Muscle of leg (tissue), 16 donors: ENCODE measurements at places on chromosomes 16 and 17.

GRCh38 chr16:64919929-64920607 is 201.8 kb downstream of the CDH11 start:
- H3K27me3 ChIP-seq, result no peaks in the 10 kb centered on the region
- H3K4me1 ChIP-seq, result no peaks in the 10 kb centered on the region
- no peak overlapping the region for H3K27ac ChIP-seq
- H3K36me3 ChIP-seq, result no peaks in the 10 kb centered on the region
- no peak overlapping the region for H3K4me3 ChIP-seq

DNA sequence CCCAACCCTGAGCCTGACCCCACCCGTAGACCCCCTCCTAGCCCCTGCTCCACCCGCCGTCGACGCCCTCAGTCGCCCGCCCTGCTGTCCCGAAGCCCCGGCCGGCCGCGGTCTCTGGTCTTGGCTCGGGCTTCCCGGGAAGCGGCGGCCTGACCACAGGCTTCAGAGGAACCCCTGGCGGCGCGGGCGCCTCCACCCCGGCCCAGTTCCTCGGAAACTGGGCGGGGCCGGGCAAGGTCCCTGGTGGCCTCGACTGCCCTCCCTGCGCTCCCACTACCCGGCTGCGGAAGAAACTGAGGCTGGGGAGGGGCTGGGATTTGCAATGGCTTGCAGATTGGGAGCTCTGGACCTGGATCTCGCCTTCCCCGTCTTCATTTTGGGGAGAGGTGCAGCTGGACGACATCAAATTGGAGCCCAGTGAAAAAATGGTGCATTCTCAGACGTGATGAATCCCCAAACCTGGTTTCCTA is 692 bp upstream of the SOCS1 start:
- peaks cover 3% of the 10 kb centered on the region for H3K36me3 ChIP-seq
- H3K27ac ChIP-seq, result peak overlapping the region; percentile 96
- DNase-seq, result peak; percentile 73

- no peak overlapping the region for H3K27ac ChIP-seq
- DNase-seq, result no peak
- no peaks in the 10 kb centered on the region for H3K36me3 ChIP-seq
- no peaks in the 10 kb centered on the region for H3K4me1 ChIP-seq
Observed at GRCh38 chr16:85860413-85861094, 38.4 kb upstream of the IRF8 start.

GRCh38 chr16:85728879-85729278 is 22.0 kb downstream of the C16orf74 start:
- no peak for DNase-seq
- H3K27ac ChIP-seq, result no peak overlapping the region
- H3K4me1 ChIP-seq, result peaks cover 7% of the 10 kb centered on the region

DNA sequence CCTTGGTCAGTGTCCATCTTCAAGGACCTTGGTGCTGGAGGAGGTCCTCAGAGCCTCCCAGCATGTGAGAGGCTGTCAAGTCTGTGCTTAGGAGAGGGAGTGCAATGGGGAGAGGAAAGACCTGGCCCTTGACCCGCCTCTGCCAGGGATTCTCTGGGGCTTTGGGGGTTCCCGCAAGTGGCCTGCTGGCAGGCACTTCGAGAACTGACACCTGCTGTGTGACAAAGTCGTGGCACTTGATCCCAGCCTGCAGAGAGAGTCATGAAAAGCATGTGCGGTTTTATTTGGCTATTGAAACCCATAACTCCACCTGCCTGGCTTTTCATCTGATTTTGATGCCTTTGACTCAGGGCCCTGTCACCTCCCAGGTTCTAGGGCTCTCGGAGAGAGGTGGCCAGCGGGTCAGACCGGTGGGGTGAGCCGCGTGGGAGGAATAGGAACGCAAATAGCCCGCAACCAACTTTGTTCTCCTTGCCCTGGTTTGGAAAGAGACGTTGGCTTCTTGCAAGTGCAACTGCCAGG is 42.8 kb upstream of the GSE1 start:
- DNase-seq, result no peak
- no peaks in the 10 kb centered on the region for H3K36me3 ChIP-seq
- H3K27ac ChIP-seq, result peak overlapping the region; percentile 21
- no peak overlapping the region for H3K4me3 ChIP-seq
- H3K4me1 ChIP-seq, result peaks cover 64% of the 10 kb centered on the region

DNA sequence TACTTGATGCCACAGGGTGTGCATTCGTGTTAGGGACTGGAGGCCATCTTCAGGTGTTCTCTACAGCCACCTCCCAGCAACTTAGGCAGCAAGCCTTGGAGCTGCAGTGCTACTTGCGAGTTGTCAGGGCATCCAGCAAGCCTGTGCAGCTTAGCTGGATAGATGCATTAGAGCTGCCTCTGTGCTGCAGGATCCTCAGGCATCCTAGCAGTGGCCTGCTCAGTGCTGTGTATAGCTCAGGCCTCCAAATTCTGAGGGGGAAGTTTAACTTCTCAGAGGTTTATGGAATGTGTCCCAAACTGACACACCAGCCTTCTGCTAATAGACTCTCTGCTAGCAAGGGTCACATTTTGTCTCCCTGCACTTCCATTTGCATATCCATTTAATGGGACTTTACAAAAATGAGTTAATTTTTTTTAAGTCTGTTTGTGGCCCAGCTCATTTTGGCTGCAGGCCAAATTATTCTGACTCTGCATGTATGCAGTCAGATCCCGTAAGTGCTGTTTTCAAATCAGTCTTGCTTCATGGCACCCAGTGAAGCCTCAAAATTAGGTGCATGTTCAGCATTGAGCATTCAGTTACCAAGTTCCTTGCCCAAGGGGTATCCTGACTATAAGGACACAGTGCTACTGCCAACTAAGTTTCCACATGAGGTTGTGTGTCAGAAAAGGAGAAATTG is 6.8 kb downstream of the GABARAPL2 start:
- DNase-seq, result no peak
- no peaks in the 10 kb centered on the region for H3K4me1 ChIP-seq
- H3K27ac ChIP-seq, result no peak overlapping the region
- H3K4me3 ChIP-seq, result no peak overlapping the region
- H3K36me3 ChIP-seq, result peaks cover 92% of the 10 kb centered on the region

GRCh38 chr17:2186937-2187336 is 116.6 kb downstream of the SMG6 start:
- H3K27me3 ChIP-seq, result no peaks in the 10 kb centered on the region
- peaks cover 40% of the 10 kb centered on the region for H3K4me1 ChIP-seq
- no peak overlapping the region for H3K4me3 ChIP-seq
- peak overlapping the region; percentile 29 for H3K27ac ChIP-seq
- DNase-seq, result no peak

DNA sequence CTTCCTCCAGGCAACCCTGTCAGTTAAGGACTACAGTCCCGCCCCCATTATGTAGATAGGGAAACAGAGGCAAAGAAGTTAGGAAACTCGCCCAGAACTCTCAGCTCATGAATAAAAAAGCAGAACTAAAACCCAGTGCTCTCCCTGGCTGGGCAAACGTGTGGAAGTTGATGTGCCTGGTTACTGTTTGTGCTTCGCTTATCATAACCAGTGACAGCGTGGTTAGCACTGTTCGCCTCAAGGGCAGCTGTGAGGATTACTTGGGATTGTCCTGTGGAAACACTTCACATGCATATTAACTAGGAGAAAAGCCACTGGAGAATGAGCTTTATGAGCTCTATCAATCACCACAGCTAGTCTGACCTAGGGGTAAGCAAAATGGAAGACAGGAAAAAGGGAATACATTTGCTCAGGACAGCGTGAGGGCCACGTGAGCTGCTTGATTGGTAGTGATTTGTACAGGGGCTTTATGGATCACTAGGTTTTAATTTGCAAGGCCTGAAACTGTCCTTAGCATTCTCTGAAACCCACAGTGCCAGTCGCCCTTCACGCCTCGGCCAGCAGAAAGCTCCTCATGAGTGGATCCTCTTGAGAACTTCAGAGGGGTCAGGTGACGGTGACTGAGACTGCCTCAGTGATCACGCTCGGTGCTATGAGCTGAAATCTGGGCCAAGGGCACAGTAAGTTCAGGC is 19.9 kb downstream of the CYB5D2 start:
- H3K4me1 ChIP-seq, result no peaks in the 10 kb centered on the region
- peak; percentile 30 for DNase-seq
- peaks cover 46% of the 10 kb centered on the region for H3K36me3 ChIP-seq
- H3K27ac ChIP-seq, result no peak overlapping the region

- peak overlapping the region; percentile 86 for H3K27ac ChIP-seq
- peaks cover 30% of the 10 kb centered on the region for H3K36me3 ChIP-seq
- peak overlapping the region; percentile 66 for H3K4me3 ChIP-seq
- peaks cover 4% of the 10 kb centered on the region for H3K27me3 ChIP-seq
- peaks cover 26% of the 10 kb centered on the region for H3K4me1 ChIP-seq
- DNase-seq, result no peak
Observed at GRCh38 chr16:2204416-2205103, 694 bp upstream of the MLST8 start.

- no peak overlapping the region for H3K4me3 ChIP-seq
- DNase-seq, result no peak
- H3K4me1 ChIP-seq, result no peaks in the 10 kb centered on the region
- H3K27ac ChIP-seq, result no peak overlapping the region
- no peaks in the 10 kb centered on the region for H3K27me3 ChIP-seq
- no peaks in the 10 kb centered on the region for H3K36me3 ChIP-seq
Observed at GRCh38 chr16:17568239-17568638, 97.5 kb upstream of the XYLT1 start.

DNA sequence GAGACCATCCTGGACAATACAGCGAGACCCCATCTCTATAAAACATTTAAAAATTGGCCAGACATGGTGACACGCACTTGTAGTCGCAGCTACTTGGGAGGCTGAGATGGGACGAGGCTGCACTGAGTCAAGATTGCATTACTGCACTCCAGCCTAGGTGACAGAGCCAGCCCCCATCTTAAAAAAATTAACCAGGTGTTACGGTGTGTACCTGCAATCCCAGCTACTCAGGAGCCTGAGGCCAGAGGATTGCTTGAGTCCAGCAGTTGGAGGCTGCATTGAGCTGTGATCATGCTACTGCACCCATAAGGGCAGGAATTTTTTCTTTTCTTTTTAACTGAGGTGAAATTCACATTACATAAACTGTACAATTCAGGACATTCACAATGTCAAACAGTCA is 16.9 kb upstream of the TMC7 start:
- no peaks in the 10 kb centered on the region for H3K36me3 ChIP-seq
- H3K27me3 ChIP-seq, result no peaks in the 10 kb centered on the region
- DNase-seq, result no peak
- H3K27ac ChIP-seq, result no peak overlapping the region
- H3K4me3 ChIP-seq, result no peak overlapping the region

GRCh38 chr16:54334208-54334607 is 47.6 kb upstream of the IRX3 start:
- H3K36me3 ChIP-seq, result no peaks in the 10 kb centered on the region
- no peak for DNase-seq
- H3K27ac ChIP-seq, result no peak overlapping the region
- peaks cover 6% of the 10 kb centered on the region for H3K27me3 ChIP-seq

DNA sequence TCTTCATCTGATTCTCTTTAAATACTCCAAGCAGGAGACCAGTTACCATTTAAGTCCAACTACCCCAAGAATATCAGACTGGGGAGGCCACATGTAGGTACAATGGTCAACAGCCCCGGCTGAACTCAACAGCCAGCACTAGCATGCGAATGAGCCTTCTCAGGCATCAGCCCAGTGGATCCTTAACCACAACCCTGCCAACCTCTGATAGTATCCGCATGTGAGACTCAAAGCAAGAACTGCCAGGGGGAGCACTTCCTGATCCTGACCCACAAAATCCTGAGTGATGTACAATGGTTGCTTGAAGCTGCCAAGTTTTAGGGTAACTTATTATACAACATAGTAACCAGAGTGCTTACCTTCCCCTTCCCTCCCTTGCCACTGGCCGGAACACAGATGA is 4.0 kb downstream of the PYY start:
- H3K4me3 ChIP-seq, result no peak overlapping the region
- peaks cover 55% of the 10 kb centered on the region for H3K27me3 ChIP-seq
- H3K4me1 ChIP-seq, result peaks cover 12% of the 10 kb centered on the region
- no peak overlapping the region for H3K27ac ChIP-seq

- H3K4me1 ChIP-seq, result peaks cover 29% of the 10 kb centered on the region
- H3K27ac ChIP-seq, result no peak overlapping the region
- peak; percentile 57 for DNase-seq
- no peaks in the 10 kb centered on the region for H3K27me3 ChIP-seq
- no peaks in the 10 kb centered on the region for H3K36me3 ChIP-seq
- H3K4me3 ChIP-seq, result no peak overlapping the region
Observed at GRCh38 chr16:16075488-16076422, 126.3 kb downstream of the ABCC1 start.

DNA sequence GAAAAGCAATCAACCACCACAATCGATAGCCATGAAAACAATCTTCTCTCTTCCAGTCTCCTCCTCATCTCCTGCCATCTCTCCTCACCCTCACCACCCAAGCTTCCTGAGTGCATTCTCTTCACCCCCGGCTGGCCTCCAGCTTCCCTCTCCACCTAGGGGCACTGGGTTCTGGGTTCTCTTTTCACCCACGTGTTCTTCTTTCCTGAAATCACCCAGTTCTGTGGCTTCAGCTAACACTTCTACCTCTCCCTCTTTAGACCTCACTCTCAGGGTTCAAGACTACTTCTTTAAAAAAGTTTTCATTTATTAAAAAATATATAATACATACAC is 8.2 kb downstream of the ITGAM start:
- H3K27ac ChIP-seq, result no peak overlapping the region
- H3K36me3 ChIP-seq, result no peaks in the 10 kb centered on the region
- H3K4me3 ChIP-seq, result no peak overlapping the region

DNA sequence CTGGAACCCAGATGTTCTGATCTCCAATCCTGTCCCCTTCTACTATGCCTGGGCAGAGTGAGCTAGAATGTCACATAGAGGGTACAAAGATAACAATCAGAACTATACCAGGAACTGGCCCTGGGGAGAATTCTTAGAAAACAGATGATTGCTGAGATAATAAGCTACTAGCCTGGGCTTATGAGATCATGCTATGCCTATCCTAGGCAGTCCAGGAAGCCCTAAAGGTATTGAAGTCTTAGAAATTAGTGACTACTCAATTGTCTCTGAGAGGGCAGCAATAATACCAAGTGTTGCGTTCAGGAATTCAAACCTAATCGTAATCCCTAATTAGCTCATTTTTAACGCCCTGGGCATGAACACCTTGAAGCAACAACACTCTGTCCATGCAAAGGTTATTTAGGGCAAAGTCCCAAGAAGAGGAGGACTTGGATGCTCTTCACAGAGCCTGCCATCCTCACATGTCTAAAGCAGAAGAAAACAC is 77.1 kb downstream of the MMD start:
- H3K4me1 ChIP-seq, result peaks cover 14% of the 10 kb centered on the region
- no peak overlapping the region for H3K27ac ChIP-seq
- no peak for DNase-seq
- H3K36me3 ChIP-seq, result no peaks in the 10 kb centered on the region
- H3K27me3 ChIP-seq, result peaks cover 4% of the 10 kb centered on the region
- H3K4me3 ChIP-seq, result no peak overlapping the region

GRCh38 chr17:83204230-83204725 is 124.9 kb downstream of the METRNL start:
- peaks cover 41% of the 10 kb centered on the region for H3K4me1 ChIP-seq
- DNase-seq, result no peak
- H3K36me3 ChIP-seq, result no peaks in the 10 kb centered on the region
- no peaks in the 10 kb centered on the region for H3K27me3 ChIP-seq

- H3K4me1 ChIP-seq, result peaks cover 31% of the 10 kb centered on the region
- H3K27me3 ChIP-seq, result no peaks in the 10 kb centered on the region
- no peak overlapping the region for H3K27ac ChIP-seq
- no peak for DNase-seq
- H3K4me3 ChIP-seq, result no peak overlapping the region
Observed at GRCh38 chr16:19833581-19833980, 51.1 kb downstream of the GPRC5B start.
